ENCODE measurements at places on chromosomes 4 and X. TPM values are rescaled to one million over a fixed set of nuclear protein-coding genes. Genes with fewer than 3 reads are reported as not detected.

SMARCA1 gene
- 66.9 TPM for polyA plus RNA-seq

LAS1L gene
- 43.4 TPM for polyA plus RNA-seq

GPR50 gene
- polyA plus RNA-seq: not detected

LGI2 gene
- 10.3 TPM for polyA plus RNA-seq

UNC5C gene
- 0.56 TPM for polyA plus RNA-seq

TMPRSS11B gene
- not detected for polyA plus RNA-seq

PNMA6F gene
- 0.77 TPM for polyA plus RNA-seq

FDCSP gene
- polyA plus RNA-seq: not detected

FOXP3 gene
- polyA plus RNA-seq: not detected

KCNIP4 gene
- 22.8 TPM for polyA plus RNA-seq

NMU gene
- polyA plus RNA-seq: 55.7 TPM

HMX1 gene
- 0.89 TPM for polyA plus RNA-seq

CYLC1 gene
- not detected for polyA plus RNA-seq

GALNT7 gene
- polyA plus RNA-seq: 15.0 TPM

ARMCX1 gene
- polyA plus RNA-seq: 84.5 TPM

KIT gene
- 1.1 TPM for polyA plus RNA-seq

FGFBP2 gene
- not detected for polyA plus RNA-seq

SOX3 gene
- polyA plus RNA-seq: 1.2 TPM

ATXN3L gene
- polyA plus RNA-seq: not detected

TLR7 gene
- polyA plus RNA-seq: not detected

TMEM255A gene
- polyA plus RNA-seq: 7.6 TPM

MAGEB17 gene
- not detected for polyA plus RNA-seq

TRPC3 gene
- 6.9 TPM for polyA plus RNA-seq

TSPAN7 gene
- polyA plus RNA-seq: 180 TPM

PNMA5 gene
- 1.0 TPM for polyA plus RNA-seq

BEX4 gene
- polyA plus RNA-seq: 417 TPM

SCML2 gene
- polyA plus RNA-seq: 14.7 TPM

MAGEE1 gene
- polyA plus RNA-seq: 24.8 TPM

CRMP1 gene
- polyA plus RNA-seq: 642 TPM

UGT2B15 gene
- polyA plus RNA-seq: not detected

FAM9C gene
- polyA plus RNA-seq: not detected

TBC1D8B gene
- polyA plus RNA-seq: 2.1 TPM

CFAP299 gene
- polyA plus RNA-seq: not detected

SLC6A14 gene
- not detected for polyA plus RNA-seq

DDIT4L gene
- not detected for polyA plus RNA-seq

CXCL10 gene
- not detected for polyA plus RNA-seq

SPATA18 gene
- 0.09 TPM for polyA plus RNA-seq

CENPVL2 gene
- polyA plus RNA-seq: 3.2 TPM

CXorf49 gene
- not detected for polyA plus RNA-seq

CWH43 gene
- polyA plus RNA-seq: not detected

TMSB15B gene
- 133 TPM for polyA plus RNA-seq

CLDN22 gene
- not detected for polyA plus RNA-seq

AREG gene
- not detected for polyA plus RNA-seq

SLITRK2 gene
- 2.1 TPM for polyA plus RNA-seq

CXCL3 gene
- polyA plus RNA-seq: 1.1 TPM

All from neural cell (in vitro differentiated cells).